Stimulated activated CD4-positive, alpha-beta T cell treated with anti-CD3 and anti-CD28 coated beads, Interleukin-1b, Interleukin-23, amount 100 ng/mL, for 4 hours (primary cell): ENCODE measurements at places on chromosomes 13 and 19.

- no peak for DNase-seq
These were observed 32.7 kb downstream of the MBNL2 start for GRCh38 chr13:97254816-97255215.

DNA sequence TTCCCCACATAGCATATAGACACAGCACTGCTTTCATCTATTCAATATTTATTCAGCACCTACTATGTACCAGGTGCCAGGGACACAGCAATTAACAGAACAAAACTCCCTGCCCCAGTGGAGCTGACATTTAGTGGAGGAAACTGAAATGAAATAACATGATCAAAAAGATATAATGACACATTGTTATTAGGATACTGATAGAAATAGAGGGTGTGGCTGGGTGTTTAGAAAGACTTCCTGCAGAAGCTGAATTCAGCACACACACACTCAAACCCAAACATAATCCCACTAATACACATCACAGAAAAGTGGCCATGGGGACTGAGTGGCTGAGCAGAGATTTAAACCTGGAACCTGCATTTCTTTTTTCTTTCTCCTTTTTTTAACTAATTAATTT is 3.8 kb upstream of the CDC37 start:
- DNase-seq: no peak

DNA sequence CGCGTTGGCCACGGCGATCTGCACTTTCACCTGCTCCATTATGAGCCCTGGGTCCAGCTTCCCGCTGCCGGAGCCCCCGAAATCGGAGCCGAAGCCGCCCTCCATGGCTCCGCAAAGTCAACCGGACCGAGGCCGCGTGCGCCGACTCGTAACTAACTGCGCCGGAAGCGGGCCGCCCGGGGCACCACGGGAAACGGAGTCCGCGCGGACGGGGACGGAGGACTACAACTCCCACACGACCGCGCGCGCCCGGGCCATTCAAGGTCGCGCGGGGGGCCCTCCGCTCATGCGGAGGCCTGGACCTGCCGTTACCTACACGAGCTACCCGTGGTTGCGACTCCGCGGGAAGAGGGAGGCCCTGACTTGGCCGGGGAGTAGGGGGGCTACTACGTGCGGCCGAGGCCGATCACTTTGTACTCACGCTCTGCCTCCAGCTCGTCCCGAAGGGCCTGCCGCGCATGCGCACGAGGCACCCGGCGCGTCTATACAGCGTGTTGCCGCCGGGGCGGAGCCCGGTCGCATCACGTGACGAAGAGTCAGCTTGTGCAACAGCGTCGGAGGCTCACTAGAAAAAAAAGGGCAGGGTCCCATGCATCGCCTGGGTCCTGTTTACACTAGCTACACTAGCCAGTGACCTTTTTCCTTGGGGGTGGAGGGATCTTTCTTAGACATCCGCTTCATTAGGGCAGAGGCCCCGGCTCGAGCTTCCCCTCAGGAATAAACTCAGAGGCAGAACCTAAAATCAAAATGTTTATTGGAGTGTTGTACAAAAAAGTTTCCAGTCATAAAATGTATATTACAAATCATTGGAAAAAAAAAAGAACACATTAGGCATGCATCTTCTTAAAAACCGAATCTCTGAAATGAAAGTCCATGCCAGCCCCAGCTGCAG is at the start of gene TIMM13:
Gene TIMM13, minus strand, starts transcription at position 158 of the 892 bp plus-strand sequence. Its CDS starts 53 bp downstream, at position 105.
- DNase-seq: peak; percentile 96

DNA sequence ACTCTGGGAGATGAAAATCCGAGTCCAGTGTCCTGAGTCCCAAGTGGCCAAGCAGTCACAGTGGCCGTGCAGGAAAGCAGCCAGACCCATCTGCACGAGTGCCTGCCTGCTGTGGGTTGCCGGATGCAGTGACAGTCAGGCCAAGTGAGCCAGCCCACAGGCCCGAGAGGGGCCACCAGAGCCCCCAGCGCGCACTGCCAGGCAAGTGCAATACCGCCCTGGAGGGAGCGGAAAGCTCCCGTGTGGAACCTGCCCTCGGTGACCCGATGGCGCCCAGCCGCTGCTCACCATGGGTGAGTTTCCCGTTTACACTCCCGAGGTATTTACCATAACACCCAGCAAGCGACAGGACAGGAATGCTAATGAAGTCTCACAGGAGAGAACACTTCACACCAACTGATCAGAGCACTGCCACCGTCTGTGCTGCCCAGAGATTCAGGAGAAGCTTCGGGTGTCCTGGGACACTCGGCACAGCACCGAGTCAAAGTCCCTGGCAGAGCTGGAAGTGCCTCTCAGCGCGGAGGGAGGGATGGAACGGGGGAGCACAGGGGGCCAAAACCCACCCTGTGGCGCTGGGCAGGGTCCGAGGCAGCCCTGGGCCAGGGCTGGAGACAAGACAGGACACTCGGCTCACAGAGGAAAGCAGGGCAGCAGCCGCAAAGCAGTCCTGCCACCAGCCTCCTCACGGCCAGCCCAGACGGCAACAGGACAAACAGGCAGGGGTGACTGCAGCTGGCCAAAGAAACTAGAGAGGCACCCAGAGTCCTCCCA is 21.3 kb upstream of the TINCR start:
- DNase-seq: no peak

GRCh38 chr19:18311502-18312091 is 11.3 kb downstream of the LSM4 start:
- no peak for DNase-seq

GRCh38 chr13:70856711-70857110 is 748.5 kb upstream of the KLHL1 start:
- no peak for DNase-seq

- no peak for DNase-seq
These were observed 10.9 kb downstream of the GARRE1 start for GRCh38 chr19:34265221-34265650.

GRCh38 chr13:41017159-41017558 is 2.0 kb downstream of the ELF1 start:
- DNase-seq: no peak

- no peak for DNase-seq
These were observed 13.2 kb downstream of the ZNF8 start for GRCh38 chr19:58291943-58292342.

DNA sequence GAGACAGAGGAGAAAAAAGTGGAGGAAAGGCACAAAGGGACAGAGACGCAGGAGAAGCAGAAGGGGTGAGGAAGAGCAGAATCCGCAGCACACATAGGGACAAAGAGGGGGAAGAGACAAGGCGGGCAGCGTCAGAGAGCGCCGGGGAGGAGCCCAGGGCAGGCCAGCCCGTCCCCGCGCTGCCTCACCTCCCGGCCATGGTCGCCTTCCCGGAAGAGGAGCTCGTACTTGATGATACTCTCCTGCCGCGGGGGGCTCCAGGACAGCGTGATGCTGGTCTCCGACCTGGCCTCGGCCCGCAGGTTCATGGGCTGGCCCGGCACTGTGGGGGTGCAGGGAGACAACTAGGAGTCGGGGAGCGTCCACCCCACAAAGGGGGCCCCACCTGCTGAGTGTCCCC is 100.6 kb downstream of the PTPRS start:
- DNase-seq: no peak

- no peak for DNase-seq
These were observed 226.3 kb downstream of the SLC7A1 start for GRCh38 chr13:29369060-29369743.

GRCh38 chr13:98994896-98995295 is 17.0 kb upstream of the DOCK9 start:
- no peak for DNase-seq

DNA sequence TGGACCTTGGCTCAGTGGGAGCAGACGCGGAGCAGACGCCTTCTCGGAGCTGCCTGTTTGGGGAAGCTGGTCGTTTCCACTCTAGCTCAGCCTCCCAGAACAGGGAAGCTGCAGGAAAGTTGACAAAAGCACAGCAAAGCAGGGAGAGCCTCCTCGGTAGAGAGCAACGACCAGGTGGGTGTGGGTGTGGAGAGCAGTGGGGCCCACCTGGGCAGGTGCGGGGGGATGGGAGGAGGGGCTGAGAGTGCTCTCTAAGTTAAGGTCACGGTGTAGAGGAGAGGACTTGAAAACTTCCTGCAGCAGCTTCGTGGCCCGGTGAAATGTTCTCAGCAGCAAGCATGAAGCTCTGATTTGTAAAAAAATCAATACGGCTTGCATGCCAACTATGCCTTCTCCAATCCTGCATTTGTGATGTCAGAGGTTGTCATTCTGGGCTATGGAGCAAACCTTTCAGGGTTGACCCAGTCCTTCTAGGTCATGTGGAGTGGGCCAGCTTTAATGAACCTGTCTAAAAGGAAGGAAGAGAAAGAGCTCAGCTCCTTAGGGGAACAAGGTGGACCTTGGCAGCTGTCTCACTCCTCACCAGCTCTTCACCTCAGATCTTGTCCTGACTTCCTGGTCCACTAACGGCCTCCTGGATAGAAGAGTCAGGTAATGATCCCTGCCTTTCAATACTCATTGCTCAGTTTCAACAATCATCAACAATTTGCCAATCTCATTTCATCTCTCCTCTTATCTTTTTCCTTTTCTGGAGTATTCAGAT is 85.8 kb upstream of the UBL3 start:
- DNase-seq: no peak

DNA sequence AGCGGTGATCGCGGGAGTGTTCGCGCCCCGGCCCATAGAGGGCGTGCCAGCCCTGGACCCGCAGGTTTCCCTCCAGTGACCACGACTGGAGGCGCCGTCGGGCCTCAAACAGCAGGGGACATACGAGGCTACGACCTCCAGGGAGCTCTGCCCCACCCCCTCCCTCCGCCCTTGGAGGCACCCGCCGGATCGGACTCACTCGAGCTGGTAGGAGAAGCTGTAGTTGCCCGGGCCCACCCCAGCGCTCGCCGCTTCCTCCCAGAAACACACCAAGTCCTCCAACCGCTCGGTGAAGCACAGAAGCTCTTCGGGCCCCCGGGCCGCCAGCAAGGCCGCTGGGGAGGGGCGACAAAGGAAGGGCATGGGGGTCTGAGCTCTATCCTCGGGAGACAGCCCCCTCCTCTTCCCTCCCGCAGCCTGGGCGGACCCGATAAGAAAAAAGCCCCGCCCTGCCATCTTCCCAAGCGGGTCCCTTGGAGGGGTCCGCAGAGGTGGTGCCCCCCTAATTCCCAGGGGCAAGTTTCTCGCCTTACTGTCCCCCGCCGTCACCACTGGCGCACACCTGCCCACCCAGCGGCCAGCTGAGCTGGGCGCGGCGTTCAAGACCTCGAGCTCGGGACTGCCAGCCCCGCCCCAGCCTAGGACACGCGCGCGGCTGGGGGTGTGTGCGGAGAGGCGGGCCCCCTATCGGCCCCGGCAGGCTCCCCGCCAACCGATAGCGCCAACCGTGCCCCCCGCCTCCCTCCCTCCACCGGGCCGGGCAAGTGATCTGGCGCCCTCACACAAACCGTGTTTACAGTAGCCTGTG is 1.0 kb downstream of the EPOR start:
- DNase-seq: peak; percentile 33

- no peak for DNase-seq
These were observed 14.2 kb upstream of the ZFP30 start for GRCh38 chr19:37669450-37669914.

DNA sequence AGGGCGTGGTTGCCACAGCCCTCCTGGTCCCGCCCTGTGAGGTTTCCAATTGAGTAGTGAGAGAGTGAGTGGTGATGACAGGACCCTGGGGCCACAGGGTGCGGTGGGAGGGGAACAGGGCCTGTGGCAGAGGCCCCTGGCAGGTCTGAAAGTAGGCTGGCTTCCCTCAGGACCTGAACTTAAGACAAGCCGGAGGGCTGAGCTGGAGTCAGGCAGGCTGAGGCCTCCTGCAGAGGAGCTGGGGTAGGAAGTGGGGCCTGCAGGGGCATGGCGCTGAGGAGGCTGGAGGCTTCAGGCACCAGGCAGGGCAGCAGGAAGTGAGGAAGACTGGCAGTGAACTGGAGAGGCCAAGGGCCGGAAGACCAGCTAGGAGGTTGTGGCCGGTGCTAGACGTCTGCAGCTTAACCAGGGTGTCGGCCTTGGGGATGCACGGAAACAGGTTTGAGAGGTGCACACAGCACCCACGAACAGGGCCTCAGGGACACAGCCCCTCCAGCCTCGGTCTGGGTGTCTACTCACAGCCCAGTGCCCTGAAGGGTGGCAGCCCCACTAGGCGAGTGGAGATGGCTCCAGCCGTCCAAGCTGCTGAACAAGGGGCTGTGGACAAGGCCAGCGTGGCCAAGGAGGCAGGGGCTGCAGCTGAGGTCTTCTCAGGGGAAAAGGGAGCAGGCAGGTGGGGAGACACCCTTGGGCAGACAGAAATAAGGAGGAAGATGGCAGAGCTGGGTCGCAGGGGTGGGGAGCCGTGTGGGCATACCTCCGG is 17.8 kb downstream of the POP4 start:
- no peak for DNase-seq

- no peak for DNase-seq
These were observed 4.0 kb upstream of the PDS5B start for GRCh38 chr13:32582281-32582680.

GRCh38 chr19:45798995-45799517 is 6.4 kb upstream of the DMWD start:
- peak; percentile 55 for DNase-seq

- no peak for DNase-seq
These were observed 3.2 kb downstream of the SPPL2B start for GRCh38 chr19:2331601-2332246.

DNA sequence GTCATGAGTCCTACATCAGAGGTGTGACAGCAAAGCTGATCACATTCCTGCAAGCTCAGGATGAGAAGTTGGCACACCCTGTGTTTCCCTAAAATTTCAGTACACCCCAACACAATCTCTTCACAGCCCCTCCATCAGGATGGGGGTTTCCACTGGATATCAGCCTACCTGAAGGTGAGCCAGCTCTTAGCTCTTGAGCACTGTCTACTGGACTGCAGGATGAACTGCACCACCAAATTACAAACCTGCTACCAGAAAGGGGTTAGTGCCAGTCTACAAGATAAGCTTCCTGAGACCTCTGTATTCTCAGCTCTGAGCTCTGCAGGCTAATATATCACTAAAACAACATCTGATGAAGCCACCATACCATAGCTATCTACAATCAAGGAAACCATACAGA is 1616.2 kb upstream of the SPRY2 start:
- DNase-seq: no peak

DNA sequence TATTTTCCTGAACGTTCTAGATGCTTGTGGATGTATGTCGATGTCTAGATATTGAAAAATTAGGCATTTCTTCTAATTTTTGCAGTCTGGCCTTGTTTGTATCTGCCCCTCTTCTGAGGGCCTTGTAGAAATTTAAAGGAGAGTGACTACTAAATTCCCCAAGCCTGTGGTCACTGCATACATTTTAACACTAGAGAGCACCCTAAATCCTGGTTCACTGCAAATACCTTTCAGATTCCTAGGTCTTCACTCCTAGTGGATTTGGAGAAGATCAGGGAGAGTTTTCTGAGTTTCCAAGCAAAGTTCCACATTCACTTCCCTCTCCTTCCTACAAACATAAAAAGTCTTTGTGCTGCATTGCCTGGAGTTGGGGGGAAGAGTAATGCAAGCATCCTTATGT is 1272.5 kb downstream of the OLFM4 start:
- no peak for DNase-seq
